Karpas-422 (cell line): ENCODE measurements at places on chromosomes 11 and 22. TPM values are rescaled to one million over a fixed set of nuclear protein-coding genes. Genes with fewer than 3 reads are reported as not detected.

The OR5J2 gene
- total RNA-seq: not detected in 2 replicates

The OR2AG1 gene
- not detected in 2 replicates for total RNA-seq

DNA sequence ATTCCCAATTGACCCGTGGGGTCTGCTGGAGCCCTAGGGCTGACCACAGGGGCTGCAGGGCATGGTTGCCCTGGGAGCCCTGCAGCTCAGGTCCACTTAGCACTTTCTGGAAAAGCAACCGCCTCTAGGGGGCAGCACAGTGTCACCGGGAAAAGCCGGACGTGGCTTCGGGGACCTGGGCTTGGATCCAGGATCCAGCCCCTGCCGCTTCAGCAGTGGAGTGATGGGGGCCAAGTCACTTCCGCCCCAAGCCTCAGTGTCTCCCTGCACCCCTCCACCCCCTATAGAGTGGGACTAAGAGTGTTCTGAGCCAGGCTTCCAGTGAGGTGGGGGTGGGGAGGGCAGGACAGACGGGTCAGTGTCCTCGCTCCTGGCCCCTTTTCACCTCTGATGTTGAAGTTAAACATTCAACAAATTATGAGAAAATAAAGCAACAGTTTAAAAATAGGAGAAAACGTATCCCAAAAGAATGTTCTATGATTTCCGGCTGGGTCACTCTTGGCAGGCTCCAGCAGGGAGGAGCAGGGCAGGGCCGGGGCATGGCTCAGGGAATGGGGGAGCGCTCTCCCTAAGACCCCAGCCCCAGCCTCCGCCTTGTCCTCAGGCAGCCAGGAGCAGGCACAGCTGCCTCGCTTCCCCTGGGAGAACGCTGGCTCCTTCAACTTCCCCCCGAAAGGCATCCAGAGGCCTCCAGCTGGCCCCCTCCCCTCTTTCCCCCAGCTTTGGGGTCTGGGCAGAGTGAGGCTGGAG lies 96.5 kb upstream of the FGF3 start:
- no peaks in the 10 kb centered on the region for H3K4me1 ChIP-seq
- no peaks in the 10 kb centered on the region for H3K27me3 ChIP-seq
- no peak overlapping the region for H3K27ac ChIP-seq
- DNase-seq: peak; percentile 87
- no peaks in the 10 kb centered on the region for H3K36me3 ChIP-seq

DNA sequence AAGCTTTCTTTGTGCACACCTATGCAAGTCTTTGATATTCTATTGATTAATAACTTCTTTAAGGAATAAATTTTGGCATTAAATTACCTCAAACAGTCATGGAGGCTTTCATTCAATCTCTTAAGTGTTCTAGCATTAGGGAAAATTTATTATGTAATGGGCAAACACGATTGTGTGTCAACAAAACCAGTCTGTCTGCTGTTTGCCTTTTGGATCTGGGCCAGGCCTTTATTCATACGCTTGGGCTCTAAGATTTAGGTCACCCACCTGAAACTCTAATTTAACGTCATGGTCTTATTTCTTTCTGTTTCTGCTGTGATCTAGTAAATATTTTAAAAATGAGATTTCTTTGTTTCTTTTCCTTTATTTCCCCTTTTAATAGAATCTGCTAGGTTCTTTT lies 1270.6 kb downstream of the LRRC4C start:
- no peak overlapping the region for H3K4me3 ChIP-seq
- H3K27ac ChIP-seq: no peak overlapping the region
- no peaks in the 10 kb centered on the region for H3K27me3 ChIP-seq
- H3K4me1 ChIP-seq: no peaks in the 10 kb centered on the region
- no peaks in the 10 kb centered on the region for H3K36me3 ChIP-seq

DNA sequence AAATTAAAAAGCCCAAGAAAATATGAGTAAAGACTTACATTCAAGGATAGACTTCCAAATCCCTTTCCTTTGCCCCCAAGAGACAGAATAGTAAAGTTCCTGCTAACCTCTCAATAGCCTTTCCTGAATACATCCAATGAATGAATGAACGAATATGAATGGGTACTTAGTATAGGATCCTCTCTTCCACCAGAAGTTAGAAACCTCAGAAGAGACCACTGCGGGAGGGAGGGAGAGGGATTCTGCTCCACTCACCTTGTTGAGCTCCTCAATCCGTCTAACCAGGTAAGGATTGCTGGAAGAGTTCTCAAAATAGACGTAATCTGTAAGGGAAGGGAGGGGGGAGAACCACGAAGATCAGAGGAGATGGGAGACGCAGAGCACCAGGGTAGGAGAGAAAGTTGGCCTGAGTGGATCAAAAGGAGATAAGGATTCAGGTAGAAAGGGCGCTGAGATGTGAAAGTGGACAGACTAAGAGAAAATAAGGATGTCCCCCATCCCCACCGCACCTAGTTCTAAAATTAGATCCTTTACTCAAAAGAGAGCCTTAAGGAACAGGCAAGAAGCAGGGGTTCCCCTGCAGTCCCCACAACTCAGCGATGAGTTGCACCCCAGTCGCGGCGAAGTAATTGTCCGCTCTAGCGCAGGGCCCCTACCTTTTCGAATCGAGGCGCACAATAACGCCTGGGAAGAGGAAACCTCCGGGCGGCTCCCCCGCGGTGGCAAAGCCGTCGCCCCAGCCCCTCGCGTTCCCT lies 1.1 kb downstream of the MTA2 start:
- H3K4me3 ChIP-seq: peak overlapping the region; percentile 80
- peaks cover 30% of the 10 kb centered on the region for H3K4me1 ChIP-seq
- H3K36me3 ChIP-seq: peaks cover 38% of the 10 kb centered on the region
- no peaks in the 10 kb centered on the region for H3K27me3 ChIP-seq

GRCh38 chr22:19877626-19878339 lies 23.1 kb upstream of the GNB1L start:
- DNase-seq: no peak
- H3K27ac ChIP-seq: no peak overlapping the region
- H3K4me3 ChIP-seq: no peak overlapping the region
- H3K36me3 ChIP-seq: no peaks in the 10 kb centered on the region

GRCh38 chr11:106986261-106986660 lies 32.0 kb downstream of the GUCY1A2 start:
- no peaks in the 10 kb centered on the region for H3K4me1 ChIP-seq
- H3K4me3 ChIP-seq: no peak overlapping the region
- no peak for DNase-seq
- no peaks in the 10 kb centered on the region for H3K27me3 ChIP-seq
- H3K36me3 ChIP-seq: no peaks in the 10 kb centered on the region

DNA sequence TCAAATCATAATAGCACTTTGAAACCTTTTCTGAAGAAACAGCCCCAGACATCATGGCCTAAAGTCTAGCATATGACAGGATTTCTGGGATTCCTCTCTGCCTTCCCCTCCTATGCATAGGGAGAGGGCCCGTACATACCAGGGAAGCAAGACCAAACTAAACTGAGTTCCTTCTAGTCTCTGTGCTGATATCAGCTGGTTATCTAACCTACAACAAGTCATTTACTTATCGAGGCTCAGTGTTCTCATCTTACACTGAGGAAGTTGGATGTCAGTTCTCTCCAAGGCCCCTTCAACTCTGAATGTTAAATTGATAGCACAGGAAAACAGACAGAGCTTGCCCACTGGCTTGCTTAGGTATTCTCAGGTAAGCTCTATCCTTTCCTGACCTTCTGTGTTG lies 17.0 kb upstream of the GRIK4 start:
- H3K4me3 ChIP-seq: no peak overlapping the region
- no peaks in the 10 kb centered on the region for H3K27me3 ChIP-seq
- H3K36me3 ChIP-seq: no peaks in the 10 kb centered on the region
- no peak for DNase-seq
- peaks cover 3% of the 10 kb centered on the region; the same call in 1 of the 2 replicates for H3K4me1 ChIP-seq

The CALCA gene
- total RNA-seq: not detected in 2 replicates

- H3K4me1 ChIP-seq: peaks cover 41% of the 10 kb centered on the region
- H3K36me3 ChIP-seq: no peaks in the 10 kb centered on the region
- H3K4me3 ChIP-seq: no peak overlapping the region
- no peak overlapping the region for H3K27ac ChIP-seq
These were observed 92.7 kb downstream of the NTM start for GRCh38 chr11:131463162-131463561.

The SYVN1 gene
- 73.6 and 118 TPM in 2 replicates for total RNA-seq

DNA sequence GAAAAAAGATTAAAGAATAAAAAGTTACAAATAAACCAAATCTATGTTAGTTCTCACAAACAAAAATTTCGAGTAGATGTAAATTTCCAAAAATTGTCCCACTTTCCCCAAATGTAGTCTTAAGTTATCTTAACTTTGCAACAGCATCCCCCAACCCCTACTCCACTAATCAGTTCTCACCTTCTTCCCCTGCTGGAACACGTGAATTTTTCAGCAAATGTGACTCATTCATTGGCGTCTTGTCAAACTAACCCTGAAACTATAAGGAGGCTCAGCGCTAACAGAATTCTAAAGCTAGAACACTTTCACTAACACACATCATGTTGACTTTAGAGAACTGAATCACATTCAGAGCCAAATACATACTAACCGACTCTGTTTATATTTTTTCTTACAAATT lies 46.1 kb downstream of the PHF21A start:
- H3K27me3 ChIP-seq: no peaks in the 10 kb centered on the region
- H3K4me3 ChIP-seq: no peak overlapping the region
- H3K36me3 ChIP-seq: peaks cover 23% of the 10 kb centered on the region; the same call in 1 of the 2 replicates
- no peak for DNase-seq
- H3K27ac ChIP-seq: no peak overlapping the region

DNA sequence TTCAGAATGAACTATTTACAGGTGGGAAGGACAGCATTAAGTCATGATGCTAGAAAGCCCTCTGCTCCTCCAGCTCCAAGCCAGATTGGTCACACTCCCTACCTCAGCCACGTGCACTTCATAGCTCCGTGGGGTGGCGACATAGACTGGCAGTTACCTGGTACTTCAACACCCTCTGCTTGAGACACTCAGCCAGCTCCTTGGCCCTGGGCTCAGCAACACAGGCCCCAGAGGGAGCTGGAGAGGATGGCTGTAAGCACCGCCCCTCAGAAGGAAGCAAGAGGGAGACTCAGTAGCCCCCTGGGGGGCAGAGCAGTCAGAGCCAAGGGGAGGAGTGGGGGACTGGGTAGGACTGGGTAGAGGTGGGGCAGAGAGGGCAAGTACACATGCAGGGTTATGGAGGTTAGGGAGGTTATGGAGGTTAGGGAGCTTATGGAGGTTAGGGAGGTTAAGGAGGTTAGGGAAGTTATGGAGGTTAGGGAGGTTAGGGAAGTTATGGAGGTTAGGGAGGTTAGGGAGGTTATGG lies 102.1 kb upstream of the BID start:
- no peaks in the 10 kb centered on the region for H3K27me3 ChIP-seq
- H3K36me3 ChIP-seq: peaks cover 23% of the 10 kb centered on the region; the same call in 1 of the 2 replicates
- no peaks in the 10 kb centered on the region for H3K4me1 ChIP-seq
- DNase-seq: peak; percentile 73

- no peaks in the 10 kb centered on the region for H3K4me1 ChIP-seq
- no peak for DNase-seq
- no peaks in the 10 kb centered on the region for H3K36me3 ChIP-seq
- H3K4me3 ChIP-seq: no peak overlapping the region
- H3K27me3 ChIP-seq: no peaks in the 10 kb centered on the region
These were observed 15.1 kb downstream of the PLEKHA7 start for GRCh38 chr11:16999116-16999515.

DNA sequence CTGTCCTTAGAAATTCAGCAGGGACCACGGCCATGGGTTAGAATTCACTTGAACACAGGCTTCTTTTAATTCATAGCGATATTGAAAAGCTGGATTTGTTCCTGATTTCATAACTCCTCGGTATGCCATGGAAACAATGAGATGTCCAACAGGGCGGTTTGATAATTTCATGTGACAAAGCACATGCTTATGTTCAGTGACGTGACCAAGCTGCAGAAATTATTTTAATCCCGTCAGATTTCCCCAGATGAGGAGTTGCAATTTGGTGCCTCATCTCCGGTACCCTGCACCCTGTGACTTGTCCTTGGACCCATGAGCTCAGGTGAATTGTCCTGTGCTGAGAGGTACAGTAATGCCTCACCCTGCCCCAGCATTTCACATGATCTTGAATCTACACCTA lies 81.7 kb downstream of the C11orf91 start:
- no peak overlapping the region for H3K4me3 ChIP-seq
- no peaks in the 10 kb centered on the region for H3K27me3 ChIP-seq
- H3K4me1 ChIP-seq: no peaks in the 10 kb centered on the region
- H3K27ac ChIP-seq: no peak overlapping the region

GRCh38 chr11:100929377-100929776 lies 200.2 kb downstream of the PGR start:
- DNase-seq: no peak
- no peaks in the 10 kb centered on the region for H3K27me3 ChIP-seq
- H3K36me3 ChIP-seq: no peaks in the 10 kb centered on the region
- H3K4me3 ChIP-seq: no peak overlapping the region
- H3K27ac ChIP-seq: no peak overlapping the region
- H3K4me1 ChIP-seq: no peaks in the 10 kb centered on the region

The THY1 gene
- not detected in 2 replicates for total RNA-seq

DNA sequence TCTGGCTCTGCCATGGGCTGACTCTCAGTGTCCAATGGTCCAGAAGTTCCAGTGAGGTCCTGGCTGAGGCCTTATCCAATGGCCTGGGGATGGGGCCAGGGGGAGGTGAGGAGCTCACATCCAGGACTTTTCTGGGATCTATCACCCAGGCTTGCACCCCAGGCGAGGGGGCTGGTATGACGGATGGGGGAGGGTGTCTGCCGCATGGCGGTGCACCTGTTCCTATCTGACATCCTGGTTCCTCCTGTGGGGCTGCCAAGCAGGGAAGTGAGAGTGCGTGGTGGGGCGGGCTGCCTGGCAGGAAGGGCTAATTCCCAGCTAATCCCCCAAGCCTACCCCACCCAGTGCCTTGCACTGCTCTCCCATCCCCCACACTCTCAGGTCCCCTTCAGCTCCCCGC lies 102.1 kb downstream of the NECTIN1 start:
- H3K4me1 ChIP-seq: no peaks in the 10 kb centered on the region
- H3K4me3 ChIP-seq: no peak overlapping the region
- H3K27ac ChIP-seq: no peak overlapping the region
- no peak for DNase-seq
- no peaks in the 10 kb centered on the region for H3K27me3 ChIP-seq
- H3K36me3 ChIP-seq: no peaks in the 10 kb centered on the region

The CBX7 gene
- 1.7 and 3.5 TPM in 2 replicates for total RNA-seq

DNA sequence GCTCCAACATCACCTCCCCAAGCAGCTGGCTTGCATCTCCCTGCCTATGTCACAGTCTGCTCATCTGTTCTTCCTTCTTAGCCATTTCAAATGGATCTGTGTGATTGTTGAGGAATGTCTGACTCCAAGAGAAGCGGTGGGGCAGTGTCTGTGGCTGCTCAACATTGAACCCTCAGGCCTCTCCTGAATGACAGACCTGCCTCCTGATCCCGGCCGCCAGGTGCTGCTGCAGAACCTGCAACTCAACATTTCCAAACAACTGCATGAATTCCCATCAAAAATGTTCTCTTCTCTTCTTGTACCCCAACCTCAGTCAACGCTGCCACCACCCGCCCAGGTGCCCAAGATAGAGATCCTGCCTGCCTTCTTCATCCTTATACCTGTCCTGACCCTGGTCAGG lies 132.5 kb downstream of the FBXO7 start:
- H3K27me3 ChIP-seq: no peaks in the 10 kb centered on the region
- H3K4me1 ChIP-seq: no peaks in the 10 kb centered on the region
- H3K27ac ChIP-seq: no peak overlapping the region
- H3K4me3 ChIP-seq: no peak overlapping the region
